Stimulated activated CD4-positive, alpha-beta T cell treated with anti-CD3 and anti-CD28 coated beads, Interleukin-12 subunit alpha, Interleukin-12 subunit beta, amount 100 ng/mL, for 24 hours (primary cell): ENCODE measurements at places on chromosomes 2 and 18.

DNA sequence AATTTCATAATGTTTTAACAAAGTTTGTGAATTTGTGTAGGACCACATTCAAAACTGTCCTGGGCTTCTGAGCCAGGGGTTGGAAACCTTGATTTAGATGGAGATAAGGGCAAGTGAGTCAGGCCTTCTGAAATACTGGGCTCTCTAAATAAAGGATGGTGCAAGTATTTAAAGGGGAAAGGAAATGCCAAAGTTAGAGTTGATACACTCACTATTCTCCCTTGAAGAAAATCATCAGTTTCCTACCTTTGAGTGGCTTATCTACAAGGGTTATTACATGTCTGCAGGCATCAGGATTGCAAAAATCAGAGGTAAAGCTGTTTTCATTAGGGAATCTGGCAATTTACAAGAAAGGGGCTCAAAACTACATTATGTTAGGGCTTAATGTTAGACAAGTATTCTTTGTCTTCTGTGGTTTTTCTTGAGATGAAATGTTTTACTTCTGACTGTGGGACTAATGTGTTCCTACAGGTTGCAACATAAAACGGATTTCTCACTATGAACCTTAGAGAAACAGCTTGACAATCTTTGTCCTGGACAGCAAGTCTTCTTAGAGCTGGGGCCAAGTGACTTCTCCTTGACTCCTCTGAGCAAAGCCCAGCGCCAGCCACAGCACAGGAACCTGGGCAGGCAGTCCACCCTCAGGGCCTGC, 31.1 kb downstream of the RNU4ATAC start:
- no peak for DNase-seq

DNA sequence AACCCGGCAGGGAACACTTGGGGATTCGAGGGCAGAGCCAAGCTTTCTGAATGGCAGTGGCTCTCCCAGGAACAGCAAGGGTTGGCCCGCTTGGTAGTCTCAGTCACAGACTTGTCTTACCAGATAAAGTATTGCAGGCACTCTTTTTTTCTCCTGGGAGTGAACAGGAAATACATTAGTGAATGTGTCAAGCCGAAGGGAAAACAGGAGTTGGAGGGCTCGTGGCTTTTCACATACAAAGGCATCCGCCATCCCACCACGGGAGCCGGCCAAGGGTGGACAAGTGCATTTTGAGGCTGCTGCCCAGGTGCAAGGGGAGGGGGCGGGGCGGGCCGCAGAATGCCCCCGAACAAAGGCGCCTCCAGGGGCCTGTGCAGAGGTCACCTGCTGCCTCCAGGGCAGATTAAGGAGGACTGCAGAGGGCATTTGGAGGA, 163.3 kb upstream of the SIX3 start:
- no peak for DNase-seq

DNA sequence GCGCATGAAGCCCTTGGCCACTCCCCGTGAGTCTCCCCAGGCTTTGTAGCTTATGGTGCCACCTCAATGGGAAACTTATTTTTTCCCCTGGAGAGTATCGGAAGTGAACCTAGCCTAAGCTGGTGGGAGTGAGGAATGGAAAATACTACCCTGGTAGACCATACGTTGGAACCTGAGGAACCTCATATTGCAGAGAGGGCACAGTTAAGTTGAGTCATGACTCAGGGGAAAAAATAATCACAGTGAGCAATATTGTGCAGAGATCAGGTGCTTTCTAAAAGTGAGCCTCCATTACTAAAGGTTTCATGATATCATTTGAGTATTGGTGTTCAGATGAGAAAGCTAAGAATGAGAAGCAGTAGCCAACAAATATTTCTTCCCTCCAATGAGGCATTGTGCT, 360.5 kb upstream of the NT5C1B start:
- no peak for DNase-seq

DNA sequence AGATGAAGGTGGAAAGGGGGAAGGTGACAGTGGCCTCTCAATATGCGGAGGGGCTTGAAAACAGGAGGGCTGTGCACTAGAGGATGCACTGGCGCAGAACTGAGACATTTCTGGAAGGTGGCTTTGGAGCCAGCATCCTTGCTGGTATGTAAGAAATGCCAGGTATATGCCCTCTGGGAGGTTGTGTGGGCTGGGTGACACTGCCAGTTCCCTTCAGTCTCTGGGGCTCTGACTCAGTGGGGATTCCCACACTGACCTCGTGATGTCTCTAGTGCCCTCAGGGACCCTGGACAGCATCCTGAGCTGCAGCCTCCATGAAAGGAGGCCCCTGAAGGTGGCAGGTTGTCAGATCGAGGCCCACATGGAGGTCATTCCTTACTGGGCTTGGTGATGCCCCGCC, 74.0 kb downstream of the AGAP1 start:
- no peak for DNase-seq

GRCh38 chr2:102708847-102709559, 52.8 kb upstream of the TMEM182 start:
- no peak for DNase-seq

- DNase-seq = no peak
These were observed 45.9 kb downstream of the MARCO start for GRCh38 chr2:118987886-118988285.

GRCh38 chr2:72810165-72810564, 15.7 kb downstream of the EXOC6B start:
- DNase-seq = no peak

DNA sequence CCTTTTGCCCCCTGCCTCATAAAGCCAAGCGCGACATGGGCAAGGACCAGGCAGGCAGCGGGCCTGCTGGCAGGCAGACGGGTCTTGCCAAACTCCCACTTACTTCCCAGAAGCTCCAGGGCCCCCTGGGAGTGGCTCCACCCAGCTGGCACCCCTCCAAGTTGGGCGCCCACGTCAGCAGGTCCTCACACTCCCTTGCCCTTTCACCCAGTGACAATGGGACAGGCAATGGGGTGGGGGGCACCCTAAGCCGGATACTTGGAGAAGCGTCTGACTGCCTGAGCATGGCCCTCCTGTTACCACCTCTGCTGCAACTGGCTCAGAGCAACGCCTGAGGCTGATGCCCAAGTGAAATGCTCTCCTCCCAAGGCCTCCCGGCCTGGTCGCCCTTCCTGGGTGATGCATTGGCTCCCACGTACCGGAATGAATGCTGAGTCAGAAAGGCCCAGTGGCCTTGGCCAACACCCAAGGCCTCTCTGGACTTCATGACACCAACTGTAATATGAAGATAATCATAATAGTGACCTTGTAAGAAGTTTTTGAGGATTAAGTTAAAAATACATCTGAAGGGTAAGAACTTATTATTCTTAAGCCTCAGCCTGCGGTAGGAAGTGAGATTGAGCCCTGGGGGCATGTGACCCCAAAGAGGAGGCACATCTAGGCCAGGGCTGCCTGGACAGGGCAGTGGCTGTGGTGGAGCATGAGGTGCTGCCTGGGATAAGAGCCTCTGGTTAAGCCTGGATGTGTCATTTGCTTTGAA, 31.6 kb downstream of the KCNK3 start:
- DNase-seq = no peak

GRCh38 chr2:230886671-230887071, 21.9 kb downstream of the ITM2C start:
- no peak for DNase-seq

DNA sequence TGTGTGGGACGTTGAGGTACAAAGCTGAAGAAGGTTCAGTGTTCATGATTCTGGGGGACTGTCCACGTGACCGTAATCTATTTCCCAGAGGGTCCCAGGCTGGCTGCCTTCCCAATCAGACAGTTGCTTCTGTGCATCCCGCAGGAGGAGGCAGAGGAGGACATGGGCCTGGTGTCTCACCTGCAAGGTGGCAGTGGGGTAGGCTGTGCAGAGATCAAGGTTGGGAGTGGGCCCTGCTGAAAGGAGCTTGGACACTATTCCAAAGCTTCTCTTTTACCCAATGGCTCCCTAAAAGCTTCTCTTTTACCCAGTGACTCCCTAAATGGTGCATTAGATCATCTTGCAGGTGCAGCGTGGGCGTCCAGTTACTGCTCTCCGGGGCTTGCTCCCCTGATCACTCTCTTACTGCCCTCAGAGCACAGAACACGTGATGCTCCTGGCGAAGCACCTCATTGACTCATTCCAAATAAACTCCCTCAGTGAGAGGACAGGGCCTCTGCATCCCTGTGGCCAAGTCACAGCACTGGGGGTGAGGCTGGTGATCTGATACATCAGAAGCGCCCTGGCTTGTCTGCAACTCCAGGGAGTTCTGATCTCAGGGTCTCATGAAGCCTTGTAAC, 41.5 kb downstream of the RNF144A start:
- no peak for DNase-seq

DNA sequence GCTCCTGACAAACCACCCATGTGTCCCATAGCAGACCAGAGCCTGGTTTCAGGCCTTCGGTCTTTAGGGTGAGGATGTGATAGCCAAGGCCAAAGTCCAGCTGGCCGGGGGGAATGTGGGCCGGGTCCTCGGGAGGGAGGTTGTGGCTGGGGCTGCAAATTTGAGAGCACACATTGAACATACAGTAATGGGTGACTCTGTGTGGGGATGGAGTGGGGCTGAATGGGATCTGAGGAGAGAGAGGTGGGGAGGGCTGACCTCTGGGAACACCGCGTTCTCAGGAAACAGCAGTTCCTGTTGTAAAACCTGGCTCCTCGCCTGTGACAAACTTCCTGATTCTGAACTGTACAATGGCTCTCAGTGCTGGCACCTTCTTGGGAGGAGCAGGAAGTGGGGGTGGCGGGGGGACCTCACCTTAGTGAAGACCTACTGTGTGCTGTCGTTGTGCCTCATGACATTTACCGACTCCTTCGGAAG, 48.8 kb downstream of the MCFD2 start:
- no peak for DNase-seq

DNA sequence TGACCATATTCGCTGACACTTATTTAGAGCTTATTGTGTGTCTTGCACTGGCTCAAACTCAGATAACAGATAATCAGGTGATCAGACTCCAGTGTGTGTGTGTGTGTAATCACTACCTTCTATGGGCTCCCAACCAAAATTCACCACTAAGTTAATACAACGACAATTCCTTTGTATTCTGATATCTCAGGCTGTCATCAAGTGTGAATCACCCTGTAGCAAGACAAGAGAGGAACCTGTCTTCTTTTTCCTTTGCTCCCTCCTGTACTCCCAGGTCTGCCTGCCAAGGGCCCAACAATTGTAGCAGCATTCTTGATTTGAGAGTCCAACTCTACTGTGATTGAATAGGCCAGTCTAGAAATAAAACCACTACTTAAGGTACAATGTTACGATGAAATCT, 25.8 kb downstream of the ITGB6 start:
- DNase-seq = no peak

- DNase-seq = no peak
These were observed 615 bp downstream of the ADNP2 start for GRCh38 chr18:80109676-80110078.

GRCh38 chr18:32846896-32847295, 74.1 kb upstream of the KLHL14 start:
- DNase-seq = no peak

DNA sequence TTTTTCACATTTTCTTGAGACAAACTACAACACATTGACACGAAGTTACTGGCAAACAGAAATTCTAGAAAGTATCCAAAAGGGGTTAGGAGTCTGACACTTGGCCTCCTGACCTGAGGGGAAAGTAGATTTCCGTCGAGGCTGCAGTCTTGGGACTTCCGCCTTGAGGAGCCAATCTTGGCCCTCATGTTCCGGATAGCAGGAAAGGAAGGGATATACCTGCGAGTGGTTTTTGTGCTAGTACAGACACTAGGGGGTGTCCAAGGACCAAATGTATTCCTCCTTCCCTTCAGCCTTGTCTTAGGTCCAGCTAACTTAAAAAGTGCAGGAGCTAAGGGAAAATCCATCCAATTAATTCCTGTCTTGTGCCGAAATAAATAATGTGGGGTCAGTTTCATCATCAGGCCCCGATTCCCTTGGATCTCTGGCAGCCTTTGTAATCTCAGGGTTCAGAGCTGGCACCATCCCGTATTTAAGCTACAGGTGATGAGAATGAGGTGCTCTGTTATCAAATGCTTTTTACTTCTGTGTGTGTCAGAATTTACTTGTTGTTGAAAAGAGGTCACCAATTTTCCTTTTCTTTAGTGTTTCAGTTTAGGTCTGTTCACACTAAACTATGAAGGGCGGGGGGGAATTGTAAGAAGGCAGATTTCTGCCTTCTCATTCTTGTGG, 330.2 kb upstream of the FANCL start:
- DNase-seq = no peak

DNA sequence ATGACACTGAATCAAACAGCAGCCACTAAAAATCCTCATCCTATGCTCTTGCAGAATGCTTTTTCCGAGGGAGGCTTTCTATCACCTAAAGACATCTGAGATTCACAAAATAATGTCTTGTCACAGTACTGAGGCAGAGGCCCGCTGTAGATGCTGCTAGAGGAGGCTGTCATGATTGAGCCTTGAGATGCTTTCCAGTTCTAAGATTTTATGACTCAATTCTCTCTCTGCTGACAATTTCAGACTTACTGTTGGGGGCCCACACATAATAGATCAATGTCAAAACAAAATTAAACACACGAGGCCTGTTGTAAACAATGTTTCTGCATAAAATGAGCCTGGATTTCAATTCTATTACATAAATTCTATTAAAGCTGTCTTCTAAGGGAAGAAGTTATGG, 132.7 kb upstream of the ARL4C start:
- DNase-seq = no peak

DNA sequence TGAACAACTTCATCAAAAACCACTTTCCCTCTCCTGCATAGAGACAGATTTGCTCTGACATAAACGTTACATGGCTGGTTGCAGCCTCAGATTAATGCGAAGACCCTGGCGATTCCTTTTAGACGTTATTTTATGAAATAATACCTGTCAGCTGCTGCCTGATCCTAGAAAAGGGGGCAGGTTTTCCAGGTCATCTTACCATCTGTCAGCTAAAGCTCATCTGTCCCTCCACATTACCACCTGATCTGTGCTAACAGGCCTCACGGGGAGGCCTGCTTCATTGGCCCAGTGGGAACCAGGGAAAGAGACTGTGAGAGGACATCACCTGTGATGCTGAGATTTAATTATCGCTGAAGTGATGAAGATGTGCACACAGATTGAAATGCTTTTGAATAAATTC, 261.0 kb downstream of the ARHGAP15 start:
- DNase-seq = no peak

GRCh38 chr2:240620149-240620731, 5.0 kb upstream of the GPR35 start:
- DNase-seq = no peak

- no peak for DNase-seq
These were observed 40.1 kb upstream of the GALR1 start for GRCh38 chr18:77209587-77209986.

DNA sequence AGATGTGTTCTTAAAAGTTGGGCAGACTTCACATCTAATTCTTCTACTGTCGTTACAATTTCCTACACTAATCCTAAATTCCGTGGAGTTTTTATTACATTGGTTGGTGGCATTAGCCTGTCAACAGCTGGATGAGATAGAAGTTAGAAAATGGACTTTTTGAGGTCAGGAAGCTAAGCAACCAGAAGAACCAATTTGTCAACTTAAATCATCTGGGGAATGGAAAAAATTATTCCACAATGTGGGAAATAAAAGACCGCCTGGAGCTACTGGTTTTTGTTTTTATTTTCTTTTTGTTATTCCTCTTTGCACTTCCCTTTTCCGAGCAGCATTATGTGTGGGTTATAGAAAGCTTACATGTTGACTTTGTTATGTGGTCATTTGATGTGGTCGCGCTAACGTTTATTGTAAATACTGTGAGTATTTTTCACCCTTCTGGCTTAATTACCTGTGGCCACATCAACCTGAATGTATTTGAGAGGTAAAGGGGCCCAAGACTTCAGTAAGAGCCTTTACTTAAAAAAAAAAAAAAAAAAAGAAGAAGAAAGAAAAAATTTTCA, 75.3 kb downstream of the PTPRM start:
- no peak for DNase-seq

- DNase-seq = no peak
These were observed 21.6 kb upstream of the GPR75 start for GRCh38 chr2:53881360-53881759.

- no peak for DNase-seq
These were observed 57.2 kb downstream of the MAP4K3 start for GRCh38 chr2:39379643-39380524.
